CD4-positive, CD25-positive, alpha-beta regulatory T cell (primary cell): ENCODE measurements at places on chromosomes 7 and 10. TPM values are rescaled to one million over a fixed set of nuclear protein-coding genes. Genes with fewer than 3 reads are reported as not detected.

- DNase-seq: no peak
These were observed 179.3 kb downstream of the NPSR1 start for GRCh38 chr7:34837316-34837715.

DNA sequence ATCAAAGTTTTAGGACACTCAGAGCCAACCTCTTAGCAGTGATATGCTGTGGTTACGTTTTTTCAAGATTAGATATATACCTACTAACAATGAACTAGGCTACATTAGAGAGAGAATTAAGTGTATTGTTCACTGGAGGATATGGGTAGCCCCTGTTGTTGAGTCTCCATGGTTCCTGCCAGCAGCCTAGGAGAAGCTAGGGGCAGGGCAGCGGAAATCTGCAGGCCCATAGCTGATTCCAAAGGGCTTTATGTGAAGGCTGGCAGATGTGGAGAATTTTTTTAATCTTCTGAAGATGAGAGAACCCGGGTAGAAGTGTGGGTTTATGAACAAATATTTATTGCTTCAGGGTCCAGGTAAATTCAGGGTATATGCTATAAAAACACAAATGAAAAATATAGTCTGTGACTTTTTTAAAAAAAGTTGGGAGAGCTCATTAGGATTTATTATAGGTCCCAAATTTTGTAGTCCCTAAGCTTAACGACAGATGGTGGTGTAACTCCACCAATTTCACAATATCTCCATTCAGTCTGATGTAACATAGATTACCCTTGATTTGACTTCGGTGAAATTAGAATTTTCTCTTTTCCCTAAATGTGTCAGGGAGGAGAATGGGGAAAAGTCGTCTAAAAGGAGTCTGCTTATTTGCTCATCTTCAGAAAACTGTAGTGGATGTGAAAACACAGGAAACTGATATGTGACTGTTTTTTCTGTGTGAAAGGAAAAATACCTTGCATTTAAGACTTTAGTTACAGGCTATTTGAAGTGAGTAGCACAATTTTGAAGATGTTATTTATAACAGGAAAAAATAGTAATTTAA lies 163.0 kb upstream of the PPP1R3A start:
- DNase-seq: no peak

VAX1 gene
- total RNA-seq: not detected

DNA sequence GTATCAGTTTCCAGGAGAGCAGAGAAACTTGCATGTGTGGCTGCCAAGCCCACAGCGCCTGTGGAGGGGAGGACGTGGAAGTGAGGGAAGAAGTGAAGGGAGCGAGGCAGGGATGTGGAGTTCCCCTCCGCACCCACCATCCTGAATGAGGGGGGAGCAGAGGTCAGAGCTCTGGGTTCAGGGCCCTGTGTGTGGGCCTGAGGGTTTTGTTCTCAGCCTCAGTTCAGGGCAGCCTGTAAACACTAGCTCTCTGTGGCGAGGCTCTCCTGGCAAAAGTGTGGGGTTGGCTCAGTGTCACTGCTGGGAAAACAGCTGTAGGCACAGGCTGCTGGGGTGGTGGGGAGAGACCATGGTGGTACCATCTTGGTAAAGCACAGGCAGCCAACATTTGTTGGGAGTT lies 108.4 kb downstream of the C10orf105 start:
- no peak for DNase-seq
